Stimulated activated CD8-positive, alpha-beta memory T cell treated with anti-CD3 and anti-CD28 coated beads, Interleukin-7, amount 100 ng/mL, for 24 hours (primary cell): ENCODE measurements at places on chromosomes 5 and 9.

GRCh38 chr9:120965344-120966012, 38.9 kb upstream of the TRAF1 start:
- no peak for DNase-seq

- no peak for DNase-seq
These were observed 122.5 kb downstream of the SLC1A3 start for GRCh38 chr5:36728697-36729543.

- no peak for DNase-seq
These were observed 338.6 kb downstream of the SLIT3 start for GRCh38 chr5:168962306-168962705.

DNA sequence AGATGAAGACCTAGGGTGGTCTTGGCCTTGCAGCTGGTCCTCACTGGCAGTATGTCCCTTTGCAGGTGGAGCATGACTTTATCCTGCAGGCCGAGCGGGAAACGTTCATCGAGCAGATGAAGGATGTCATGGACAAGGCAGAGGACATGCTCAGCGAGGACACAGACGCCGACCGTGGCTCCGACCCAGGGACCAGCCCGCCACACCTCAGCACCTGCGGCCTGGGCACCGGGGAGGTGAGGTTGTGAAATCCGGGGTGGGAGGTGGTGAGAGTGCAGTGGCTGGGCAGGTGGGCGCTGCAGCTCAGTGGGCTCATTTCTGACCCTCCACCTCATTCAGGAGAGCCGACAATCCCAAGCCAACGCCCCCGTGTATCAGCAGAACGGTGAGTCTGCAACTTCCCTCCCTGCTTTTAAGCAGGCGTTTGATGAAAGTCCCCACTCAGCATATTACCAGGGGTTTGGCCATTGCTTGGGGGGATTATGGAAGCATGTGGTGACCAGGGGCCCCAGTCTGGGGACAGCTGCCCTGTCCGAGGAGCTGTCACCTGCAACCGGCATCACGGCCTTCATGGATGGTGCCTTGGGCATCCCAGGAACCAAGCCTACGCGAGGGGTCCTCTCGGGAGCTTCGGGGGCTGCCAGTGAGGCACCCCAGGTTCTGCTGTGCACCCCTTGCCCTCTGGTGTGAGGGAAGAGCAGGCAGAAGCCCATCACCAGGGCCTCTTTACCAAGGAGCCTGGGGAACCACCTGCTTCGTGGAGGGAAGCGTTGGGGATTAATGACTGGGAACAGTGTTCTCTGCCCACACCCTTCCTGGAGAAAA, 84.0 kb downstream of the WNK2 start:
- no peak for DNase-seq

DNA sequence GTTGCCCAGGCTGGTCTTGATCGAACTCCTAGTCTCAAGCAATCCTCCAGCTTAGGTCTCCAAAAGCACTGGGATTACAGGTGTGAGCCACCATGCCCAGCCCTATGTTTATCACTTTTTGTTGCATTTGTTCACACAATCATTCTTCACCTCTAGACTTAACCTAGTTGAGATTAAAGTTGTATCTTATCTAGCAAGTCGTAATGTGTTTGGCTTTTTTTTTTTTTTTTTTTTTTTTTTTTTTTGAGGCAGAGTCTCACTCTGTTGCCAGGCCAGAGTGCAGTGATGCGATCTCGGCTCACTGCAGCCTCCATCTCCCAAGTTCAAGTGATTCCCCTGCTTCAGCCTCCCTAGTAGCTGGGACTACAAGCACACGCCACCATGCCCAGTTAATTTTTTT, 90.2 kb upstream of the C9orf72 start:
- DNase-seq: no peak

DNA sequence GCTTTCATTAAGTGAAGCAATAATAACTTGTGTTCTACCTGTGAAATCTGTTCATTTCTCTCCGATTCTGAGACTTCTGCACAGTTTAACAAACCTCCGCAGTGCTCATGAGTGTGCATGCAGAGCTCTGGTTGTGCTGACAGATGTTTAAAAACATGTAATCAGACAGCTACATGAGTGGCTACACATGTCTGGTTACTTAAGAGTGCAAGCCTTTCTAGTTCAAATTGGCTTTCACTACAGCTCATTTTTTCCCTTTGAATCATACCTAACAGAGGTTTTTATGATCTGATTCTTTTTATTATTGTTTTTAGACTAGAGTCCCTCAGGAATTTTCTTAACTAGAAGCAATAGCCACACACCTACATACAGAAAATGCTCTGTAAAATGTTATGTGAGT, 310.2 kb downstream of the ARRDC3 start:
- no peak for DNase-seq

DNA sequence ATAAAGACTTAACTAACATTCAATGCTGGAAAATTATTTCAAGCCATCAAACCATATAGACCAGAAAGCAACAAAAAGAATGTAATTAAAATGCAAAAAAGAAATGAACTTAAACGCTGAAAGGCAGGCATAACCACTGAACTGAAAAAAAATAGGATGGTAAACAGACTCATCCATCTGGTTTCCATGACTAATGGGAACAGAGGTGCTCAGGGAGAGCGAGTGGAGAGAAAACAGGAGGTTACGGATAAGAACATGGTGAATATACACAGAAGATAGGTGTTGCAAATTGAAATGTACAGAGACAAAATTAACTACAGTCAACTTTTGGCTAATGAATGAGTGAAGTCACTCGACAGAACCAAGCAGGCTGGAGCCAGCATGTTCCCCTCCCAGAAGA, 43.5 kb upstream of the RNF38 start:
- no peak for DNase-seq

DNA sequence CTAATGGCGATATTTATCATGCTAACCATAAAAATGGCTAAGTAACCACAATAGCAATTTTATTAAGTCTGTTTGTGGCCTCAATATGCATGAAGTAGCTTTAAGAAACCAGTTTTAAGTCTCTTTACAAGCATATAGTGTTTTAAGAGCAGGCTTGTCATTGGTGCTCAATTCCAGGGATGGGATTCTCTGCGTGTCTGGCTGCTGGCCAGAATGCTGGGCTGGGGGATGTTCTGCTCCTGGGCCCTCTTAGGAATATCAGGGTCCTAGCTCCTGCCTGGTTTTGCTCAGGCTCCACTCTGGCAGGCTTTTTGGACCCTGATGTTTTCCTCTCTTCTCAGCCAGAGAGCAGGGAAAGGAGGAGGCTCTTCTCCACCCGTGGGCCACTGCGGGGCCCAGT, 127.2 kb downstream of the PDE8B start:
- DNase-seq: no peak
